Brain microvascular endothelial cell (primary cell): ENCODE measurements at places on chromosomes 12 and 14.
A peak's percentile ranks its signal among the peaks of the same experiment; 100 is the strongest.

- peak; percentile 48 for DNase-seq
Observed at GRCh38 chr12:106226884-106227640, 20.8 kb downstream of the CKAP4 start.

DNA sequence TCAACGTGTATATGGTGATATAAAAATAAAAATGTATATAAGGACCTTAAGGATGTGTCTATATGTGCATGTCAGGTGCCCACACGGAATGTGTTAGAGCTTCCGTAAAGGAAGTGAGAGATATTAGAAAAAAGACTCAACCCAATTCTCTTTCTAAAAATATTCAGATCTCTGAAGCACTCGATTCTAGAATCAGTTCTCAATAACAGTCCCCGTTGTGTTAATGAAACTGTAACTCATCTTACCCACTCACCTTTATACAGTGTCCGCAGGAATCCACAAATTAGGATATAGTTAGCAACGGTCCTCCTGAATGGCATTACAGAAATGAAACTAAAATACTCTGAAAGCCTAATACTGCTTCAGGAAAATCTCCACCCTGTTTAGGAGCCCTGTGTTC, 29.3 kb downstream of the GRIN2B start:
- DNase-seq, result no peak

GRCh38 chr14:100484531-100485267, 102.5 kb downstream of the BEGAIN start:
- DNase-seq, result no peak

DNA sequence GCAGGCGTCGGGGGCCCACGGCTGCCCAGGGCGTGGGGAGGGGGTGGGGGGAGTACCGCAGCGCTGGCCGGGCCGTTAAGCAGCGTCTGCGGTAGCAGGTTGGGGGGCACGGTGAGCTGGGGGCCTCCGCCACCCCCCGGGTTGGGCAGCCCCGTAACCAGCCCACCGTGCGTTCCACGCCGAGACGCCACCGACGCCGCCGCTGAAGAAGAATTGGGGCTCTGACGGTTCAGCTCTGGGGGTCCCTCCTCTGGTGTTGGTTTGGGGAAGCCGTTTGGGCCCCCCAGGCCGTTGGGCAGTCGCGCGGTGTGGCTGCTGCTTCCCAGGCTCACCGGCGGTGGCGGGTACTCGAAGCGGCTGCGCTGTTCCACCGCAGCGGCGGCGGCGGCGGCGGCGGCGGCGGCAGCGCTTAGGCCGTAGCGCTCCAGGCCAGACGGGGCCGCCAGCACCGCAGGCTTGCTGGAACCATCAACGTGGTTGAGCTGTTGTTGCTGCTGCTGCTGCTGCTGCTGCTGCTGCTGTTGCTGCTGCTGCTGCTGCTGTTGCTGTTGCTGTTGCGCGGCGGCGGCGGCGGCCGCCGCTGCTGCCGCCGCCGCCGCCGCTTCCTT, 1.5 kb downstream of the IRF2BPL start:
- DNase-seq, result no peak

DNA sequence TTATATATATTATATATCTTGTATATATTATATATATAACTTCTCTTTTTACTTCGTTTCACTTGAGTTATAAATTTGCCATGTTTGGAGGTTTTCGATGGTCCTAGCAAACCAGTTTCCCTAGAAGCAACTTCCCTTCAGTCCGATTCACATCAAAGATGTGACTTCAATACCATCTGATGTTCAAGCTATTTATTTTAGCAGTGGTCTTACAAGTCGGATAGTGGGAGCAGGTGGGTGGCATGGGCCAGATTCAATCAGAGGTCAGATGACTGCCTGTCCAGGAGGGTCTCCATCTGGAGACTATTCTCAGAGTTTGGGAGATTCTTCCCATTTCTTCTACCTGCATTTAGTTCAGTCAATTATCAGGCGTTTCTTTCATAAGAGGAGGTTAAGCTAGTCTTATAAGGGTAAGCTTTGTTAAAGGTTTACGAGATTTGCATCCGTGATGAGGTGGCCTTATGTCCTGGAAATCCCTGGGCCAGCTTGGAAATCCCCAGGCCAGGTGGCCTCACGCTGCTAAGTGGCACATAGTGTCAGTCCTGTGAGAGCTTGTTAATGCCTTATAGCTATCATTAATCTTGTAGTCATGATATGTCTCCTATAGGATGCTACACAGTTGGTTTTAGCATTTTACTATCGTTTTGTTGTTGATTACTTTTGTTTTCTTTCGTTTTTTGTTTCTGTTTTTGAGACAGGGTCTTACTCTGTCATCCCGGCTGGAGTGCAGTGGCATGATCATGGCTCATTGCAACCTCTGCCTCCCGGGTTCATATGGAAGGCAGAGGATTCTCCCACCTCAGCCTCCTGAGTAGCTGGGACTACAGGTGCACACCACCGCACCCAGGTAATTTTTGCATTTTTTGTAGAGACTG, 145.8 kb downstream of the BICD1 start:
- DNase-seq, result no peak
